Stimulated activated CD8-positive, alpha-beta memory T cell treated with anti-CD3 and anti-CD28 coated beads, Interleukin-2, amount 100 ng/mL, for 1 hour (primary cell): ENCODE measurements at places on chromosomes 1 and 21.
A peak's percentile ranks its signal among the peaks of the same experiment; 100 is the strongest.

GRCh38 chr1:63575340-63575826, 17.8 kb upstream of the PGM1 start:
- DNase-seq: no peak

- no peak for DNase-seq
Measured at GRCh38 chr1:92805216-92805615, 20.3 kb upstream of the EVI5 start.

- no peak for DNase-seq
Measured at GRCh38 chr21:16059981-16060380, 330.2 kb downstream of the USP25 start.

GRCh38 chr1:163874070-163874469, 552.3 kb downstream of the NUF2 start:
- no peak for DNase-seq

- DNase-seq: no peak
Measured at GRCh38 chr1:89994231-89994804, 592 bp upstream of the ZNF326 start.

GRCh38 chr1:153566414-153567371, 1.0 kb upstream of the S100A2 start:
- DNase-seq: peak; percentile 65

DNA sequence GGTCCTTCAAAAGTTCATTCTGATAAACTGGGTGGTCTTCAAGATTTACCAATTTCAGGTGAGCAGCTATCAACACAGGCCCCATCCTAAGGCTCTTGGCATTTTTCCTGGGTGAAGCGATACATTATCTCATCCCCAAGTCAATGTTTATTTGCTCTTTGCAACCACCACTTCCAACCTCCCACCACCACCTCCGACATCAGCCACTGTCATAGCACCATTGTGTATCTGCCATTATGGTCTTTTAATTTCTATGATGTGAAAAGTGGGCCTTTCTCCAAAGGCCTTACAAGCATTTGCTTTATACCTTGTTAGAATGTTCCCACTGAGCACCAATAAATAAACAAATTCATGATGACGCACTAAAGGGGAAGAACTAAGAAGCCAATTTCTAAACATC, 47.2 kb downstream of the TBX15 start:
- no peak for DNase-seq

- no peak for DNase-seq
Measured at GRCh38 chr1:93148001-93148400, 32.2 kb downstream of the TMED5 start.

- no peak for DNase-seq
Measured at GRCh38 chr1:62381831-62382657, 54.8 kb upstream of the USP1 start.

- no peak for DNase-seq
Measured at GRCh38 chr1:184210862-184211261, 159.3 kb downstream of the TSEN15 start.

GRCh38 chr1:75327395-75327794, 193.2 kb downstream of the LHX8 start:
- no peak for DNase-seq

DNA sequence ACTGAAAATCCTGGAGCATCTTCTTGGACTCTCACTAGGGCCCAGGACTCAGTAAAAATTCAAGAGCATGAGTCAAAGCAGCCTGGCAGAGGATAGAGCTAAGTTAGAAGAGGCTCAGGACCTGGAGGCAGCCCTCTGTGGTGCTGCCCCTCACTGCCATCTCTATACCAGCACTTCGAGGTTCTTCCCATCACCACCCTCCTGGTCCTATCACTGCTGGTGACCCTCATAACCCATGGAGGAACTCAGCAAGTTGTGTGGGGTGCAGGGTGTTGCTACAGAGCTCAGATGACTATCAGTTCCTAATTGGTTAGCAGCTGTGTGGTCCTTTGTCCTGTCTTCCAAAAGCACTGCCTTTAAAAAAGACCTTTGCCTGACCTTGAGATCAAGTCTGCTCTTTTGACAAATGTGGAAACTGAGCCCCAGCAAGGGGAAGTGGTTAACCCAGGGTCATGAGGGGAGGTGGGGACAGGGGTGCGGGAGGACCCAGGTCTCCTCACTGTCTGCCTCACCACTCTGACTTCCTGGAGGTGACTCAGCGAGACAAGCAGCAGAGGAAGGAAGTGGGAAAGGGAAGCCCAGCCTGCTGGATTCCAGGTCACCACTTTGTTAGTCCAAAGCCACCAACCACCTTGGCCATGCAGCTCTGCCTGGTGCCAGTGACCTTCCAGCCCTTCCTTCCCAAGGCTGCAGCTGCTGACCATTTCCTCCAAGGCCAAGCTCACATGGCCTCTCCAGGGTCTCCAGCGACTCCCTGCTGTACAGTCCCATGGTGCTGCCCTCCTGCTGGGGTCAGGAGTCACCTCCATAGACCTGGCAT, 199.4 kb upstream of the EDN2 start:
- DNase-seq: no peak

DNA sequence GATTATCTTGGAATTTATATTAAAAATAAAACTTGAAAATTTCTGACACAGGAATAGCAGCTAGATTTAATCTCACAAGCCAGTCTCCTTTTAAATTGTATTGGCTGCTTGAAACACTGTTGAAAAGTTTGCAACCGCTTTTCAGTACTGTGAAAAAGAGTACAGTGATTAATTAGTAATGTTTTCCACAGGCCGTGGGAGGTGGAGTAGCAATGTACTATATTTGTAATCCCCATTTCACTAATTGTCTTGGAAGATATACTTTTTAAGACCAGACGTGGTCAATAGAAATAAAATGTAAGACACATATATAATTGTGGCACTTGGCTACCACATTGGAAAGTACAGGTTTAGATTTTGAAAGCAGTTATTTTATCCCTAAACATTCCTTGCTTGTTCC, 40.8 kb upstream of the MYOCOS start:
- DNase-seq: no peak

DNA sequence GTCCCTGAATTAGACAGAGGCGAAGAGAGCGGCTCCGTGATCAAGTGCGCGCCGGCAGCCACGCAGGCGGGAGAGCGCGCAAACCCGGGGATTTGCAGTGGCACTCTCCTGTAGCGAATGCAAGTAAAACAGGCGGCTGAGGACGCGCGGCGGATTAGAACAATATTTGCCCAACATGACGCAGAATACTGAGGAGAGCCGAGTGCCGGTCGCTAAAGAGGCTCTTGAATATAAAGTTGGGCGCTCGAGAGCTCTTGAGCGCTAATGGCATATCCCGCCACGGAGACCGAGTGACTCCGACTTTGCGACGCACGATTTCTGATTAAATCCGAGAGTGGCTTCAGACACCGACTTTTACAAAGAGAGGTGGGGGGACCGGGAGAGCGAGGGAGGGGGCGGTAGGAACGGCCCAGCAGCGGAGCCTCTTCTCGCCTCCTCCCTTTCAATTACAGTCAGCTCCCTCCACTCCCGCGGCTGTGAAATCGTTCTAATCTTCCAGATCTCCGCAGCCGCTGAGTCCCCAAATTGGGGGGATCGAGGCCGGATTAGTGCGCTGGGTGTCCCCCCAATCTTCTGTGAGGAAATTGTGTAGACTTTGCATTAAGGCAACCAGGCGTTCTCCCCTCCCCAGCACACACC, 2.3 kb downstream of the PAX7 start:
- no peak for DNase-seq

GRCh38 chr1:12480041-12480440, 138.0 kb downstream of the DHRS3 start:
- DNase-seq: no peak

- DNase-seq: no peak
Measured at GRCh38 chr1:110956586-110956985, 7.1 kb downstream of the LRIF1 start.

GRCh38 chr1:225888289-225888897, 553 bp downstream of the LEFTY1 start:
- no peak for DNase-seq

DNA sequence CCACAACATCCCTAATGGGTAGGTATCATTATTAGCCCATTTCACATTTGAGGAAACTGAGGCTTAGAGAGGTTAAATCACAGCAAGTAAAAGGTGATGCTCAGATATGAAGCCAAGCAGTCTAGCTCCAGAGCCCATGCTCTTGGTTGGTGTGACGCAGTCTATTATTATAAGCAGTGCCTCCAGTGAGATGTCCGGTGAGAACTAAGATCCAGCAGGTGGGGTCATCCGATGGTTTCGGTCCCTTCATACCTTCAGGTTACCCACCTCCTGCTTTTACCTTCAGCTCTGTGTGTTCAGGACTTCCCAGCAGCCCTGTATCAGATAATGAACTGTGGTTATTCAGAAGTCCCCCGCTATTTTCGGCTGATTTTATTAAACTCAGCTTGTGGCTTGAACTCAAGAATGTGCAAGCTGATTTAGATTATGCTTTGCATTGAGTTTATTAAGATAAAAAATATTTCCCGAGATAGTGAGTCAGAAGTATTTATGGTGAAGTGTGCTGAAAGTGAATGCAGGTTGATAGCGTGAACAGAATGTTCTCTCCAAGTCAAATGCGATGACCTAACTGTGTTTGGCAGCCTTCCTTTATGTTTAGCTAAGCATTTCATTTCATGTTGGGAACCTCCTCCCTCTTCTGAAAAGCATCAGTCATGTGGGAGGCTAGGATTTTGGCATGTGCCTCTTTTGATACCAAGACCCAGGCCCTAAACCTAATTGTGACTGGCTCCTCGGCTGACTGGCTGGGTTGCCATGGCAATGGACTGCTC, 160.9 kb upstream of the UBE2U start:
- no peak for DNase-seq

- DNase-seq: no peak
Measured at GRCh38 chr1:245807306-245807705, 652.5 kb downstream of the KIF26B start.

DNA sequence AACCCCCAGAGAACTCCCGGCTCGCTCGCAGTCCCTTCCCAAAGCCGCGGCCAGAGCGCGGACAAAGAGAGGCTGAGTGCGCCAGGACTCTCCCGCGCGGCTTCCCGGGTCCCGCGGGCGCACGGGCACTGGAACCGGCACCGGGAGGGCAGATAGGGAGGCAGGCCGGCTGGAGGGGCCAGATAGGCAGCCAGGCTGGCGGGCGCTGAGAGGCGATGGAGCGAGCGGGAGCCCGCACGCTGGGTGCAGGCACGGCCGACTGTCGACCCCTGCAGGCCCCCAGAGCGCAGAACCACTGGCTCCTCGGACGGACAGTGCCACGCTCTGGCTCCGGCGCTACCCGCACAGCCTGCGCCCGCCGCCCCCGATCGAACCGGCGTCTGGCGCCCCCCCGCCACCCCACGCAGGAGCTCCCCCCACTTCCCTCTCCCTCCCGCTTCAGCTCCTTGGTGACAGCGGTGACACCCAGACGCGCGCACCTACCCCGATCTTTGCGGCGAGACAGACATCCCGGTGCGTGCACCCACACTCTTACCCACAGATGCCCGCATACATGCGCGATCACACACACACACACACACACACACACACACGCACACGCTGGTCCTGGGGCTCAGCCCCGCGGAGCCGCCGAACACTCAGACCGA, 534 bp downstream of the SLC6A9 start:
- DNase-seq: peak; percentile 7

- DNase-seq: no peak
Measured at GRCh38 chr21:29462479-29462878, 163.8 kb downstream of the BACH1 start.

DNA sequence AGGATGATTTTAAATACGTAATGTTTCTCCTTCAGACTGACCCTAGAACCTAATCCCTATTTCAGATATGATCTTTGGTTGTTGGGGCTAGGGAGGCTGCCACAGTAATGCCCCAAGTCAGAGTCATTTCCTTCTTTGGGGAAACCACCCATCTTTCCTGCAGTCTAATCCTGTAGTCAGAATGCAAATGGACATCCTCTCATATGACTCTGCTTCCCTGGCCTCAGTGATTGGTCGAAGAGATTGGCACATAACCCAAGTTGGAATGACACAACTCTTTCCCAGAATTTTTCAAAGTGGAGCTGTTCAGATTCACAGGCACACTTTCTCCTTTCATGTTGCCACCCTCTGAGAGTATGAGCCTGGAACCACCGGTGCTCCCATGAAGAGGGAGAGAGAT, 58.8 kb upstream of the ZNF644 start:
- DNase-seq: no peak
